ENCODE measurements at places on chromosomes 1 and 21.
A peak's percentile ranks its signal among the peaks of the same experiment; 100 is the strongest.

DNA sequence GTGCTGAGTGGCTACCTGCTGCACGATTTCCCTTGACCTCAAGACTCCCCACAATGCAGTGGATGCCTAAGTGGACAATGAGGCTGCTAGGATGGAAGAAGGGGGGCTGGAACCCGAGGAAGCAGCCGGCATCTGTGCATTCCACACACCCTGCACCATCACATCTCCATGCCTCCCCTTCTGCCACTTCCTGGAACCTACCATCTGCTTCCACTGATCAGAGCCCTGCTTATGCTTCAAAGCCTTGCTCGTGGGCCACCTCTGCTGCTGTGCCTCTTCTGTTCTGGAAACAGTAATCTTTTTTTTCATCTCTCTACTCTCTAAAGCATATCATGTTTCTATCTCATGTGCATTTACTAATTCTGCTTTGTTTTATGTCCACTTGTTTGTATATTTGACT, 66.2 kb upstream of the WDR26 start:
- DNase-seq: no peak

GRCh38 chr1:58539553-58539952, 7.0 kb downstream of the OMA1 start:
- DNase-seq: no peak

GRCh38 chr21:25995278-25995677, 175.3 kb downstream of the APP start:
- no peak for DNase-seq

DNA sequence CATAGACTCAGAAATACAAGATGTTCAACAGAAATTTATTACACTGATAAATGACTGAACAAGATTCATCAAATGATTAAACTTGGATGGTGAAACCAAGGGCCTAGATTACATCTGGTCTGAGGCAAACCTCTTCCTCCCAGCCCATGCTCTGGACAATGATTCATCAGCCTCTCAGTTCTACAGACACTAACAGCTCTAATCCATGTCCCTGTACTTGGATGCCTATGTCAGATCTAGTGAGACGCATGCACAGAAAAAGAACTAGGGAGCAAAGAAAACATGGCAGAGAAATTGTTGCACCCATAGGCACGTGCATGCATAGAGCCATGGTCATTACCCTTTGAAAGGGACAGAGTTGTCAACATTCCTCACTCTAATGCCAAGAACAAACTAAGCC, 250.1 kb downstream of the KCNH1 start:
- peak; percentile 55 for DNase-seq

DNA sequence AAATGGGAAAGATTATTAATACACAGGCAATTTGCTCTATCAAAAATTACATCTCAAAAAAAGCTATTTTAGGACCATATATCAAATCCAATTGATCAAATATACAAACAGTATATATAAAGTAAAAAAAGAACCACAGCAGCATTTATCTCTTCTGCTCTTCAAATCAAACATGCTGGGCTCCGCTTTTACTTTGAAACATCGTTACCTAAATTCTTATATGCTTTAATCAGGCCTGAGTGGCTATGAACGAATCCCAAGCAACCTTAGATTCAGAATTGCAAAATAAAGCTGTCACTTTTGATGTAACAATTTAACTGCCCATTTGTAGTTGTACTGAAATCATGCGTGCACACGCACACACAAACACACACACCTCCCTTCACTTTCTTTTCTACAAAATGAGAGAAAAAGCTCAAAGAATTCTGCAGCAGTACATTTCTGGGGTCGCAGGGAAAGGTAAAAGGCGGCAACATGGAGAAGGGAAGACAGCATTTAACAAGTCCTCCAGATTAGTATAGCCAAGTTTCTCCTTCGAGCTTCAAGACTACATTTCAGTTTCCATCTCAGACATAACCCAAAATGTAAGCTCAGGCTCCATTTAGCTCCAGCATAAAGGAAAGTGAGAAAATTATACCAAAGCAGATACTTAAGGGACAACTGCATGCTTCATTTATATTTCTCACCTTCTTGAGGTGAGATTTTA, 92.2 kb upstream of the TTC39A start:
- no peak for DNase-seq

- peak; percentile 86 for DNase-seq
Observed at GRCh38 chr1:204207136-204207616, 6.6 kb downstream of the GOLT1A start.

GRCh38 chr21:34307991-34308532, 55.7 kb upstream of the KCNE2 start:
- DNase-seq: no peak

DNA sequence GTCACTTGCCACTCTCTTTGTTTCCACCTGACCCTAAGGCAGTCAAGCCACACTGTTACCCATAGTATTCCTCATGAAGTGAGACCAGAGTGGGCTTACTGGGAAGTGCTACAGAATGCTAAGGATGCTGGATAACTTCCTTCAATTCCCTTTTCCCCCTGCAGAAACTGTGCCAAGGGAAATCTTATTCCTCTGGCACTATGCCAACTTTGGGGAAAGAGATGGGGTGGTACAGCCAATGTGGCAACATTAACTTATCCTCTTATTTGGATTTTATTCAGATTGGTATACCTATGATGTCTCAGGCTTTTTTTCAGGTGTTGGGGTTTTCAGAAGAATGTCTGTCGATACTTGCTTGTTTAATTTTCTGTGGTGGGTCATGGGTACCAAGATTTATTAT, 599.4 kb upstream of the PBX1 start:
- DNase-seq: no peak

- no peak for DNase-seq
Observed at GRCh38 chr1:21220815-21221214, 44.1 kb upstream of the EIF4G3 start.
